ENCODE measurements at places on chromosomes 5 and 9.
A peak's percentile ranks its signal among the peaks of the same experiment; 100 is the strongest.

DNA sequence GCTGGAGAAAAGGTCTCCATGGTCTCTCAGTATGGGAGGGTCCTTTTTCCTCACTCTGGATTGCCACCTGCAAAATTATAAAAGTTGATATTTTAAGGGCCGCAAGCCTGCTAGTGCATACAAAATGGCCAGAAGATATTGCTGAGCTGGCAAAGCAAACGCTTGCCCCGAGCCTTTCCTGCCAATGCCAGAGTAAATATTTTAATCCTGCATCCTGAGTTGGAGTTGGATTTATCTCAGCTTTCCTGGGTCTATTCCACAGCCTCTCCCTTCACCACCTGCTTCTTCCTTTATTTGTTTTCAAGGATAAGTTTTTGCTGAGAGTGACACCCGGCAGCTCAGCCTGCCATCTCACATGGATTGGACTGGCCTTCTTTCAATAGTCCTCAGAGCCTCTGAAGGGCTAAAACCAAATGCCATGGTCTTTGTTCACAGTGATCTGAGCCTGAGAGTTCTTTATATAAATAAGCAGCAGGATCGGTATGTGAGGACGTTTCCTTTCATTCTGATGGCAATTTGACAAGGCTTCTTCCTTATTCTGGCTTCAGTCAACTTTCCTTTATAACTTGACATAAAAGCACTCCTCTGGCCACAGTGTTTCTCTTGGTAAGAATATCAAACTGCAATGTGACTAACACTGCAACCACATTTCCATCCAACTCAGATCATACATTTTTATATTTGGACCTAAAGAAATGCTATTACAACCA, 170.1 kb downstream of the ADAMTS12 start:
- DNase-seq = no peak

- DNase-seq = no peak
Measured at GRCh38 chr5:133861161-133861737, 107.2 kb downstream of the C5orf15 start.

GRCh38 chr9:137402746-137403145, 20.2 kb downstream of the EXD3 start:
- no peak for DNase-seq

- no peak for DNase-seq
Measured at GRCh38 chr5:30605693-30606268, 587.7 kb upstream of the CDH6 start.

DNA sequence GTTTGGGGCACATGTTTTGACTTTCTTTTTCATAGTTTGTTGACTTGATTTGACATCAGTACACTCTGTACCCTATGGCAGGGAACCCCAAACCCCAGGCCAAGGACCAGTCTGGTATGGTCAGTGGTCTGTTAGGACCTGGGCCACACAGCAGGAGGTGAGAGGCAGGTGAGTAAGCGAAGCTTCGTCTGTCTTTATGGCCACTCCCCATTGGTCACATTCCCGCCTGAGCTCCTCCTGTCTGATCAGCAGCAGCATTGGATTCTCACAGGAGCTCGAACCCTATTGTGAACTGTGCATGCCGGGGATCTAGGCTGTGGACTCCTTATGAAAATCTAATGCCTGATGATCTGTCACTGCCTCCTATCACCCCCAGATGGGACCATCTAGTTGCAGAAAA, 88.0 kb downstream of the TENT4A start:
- no peak for DNase-seq

DNA sequence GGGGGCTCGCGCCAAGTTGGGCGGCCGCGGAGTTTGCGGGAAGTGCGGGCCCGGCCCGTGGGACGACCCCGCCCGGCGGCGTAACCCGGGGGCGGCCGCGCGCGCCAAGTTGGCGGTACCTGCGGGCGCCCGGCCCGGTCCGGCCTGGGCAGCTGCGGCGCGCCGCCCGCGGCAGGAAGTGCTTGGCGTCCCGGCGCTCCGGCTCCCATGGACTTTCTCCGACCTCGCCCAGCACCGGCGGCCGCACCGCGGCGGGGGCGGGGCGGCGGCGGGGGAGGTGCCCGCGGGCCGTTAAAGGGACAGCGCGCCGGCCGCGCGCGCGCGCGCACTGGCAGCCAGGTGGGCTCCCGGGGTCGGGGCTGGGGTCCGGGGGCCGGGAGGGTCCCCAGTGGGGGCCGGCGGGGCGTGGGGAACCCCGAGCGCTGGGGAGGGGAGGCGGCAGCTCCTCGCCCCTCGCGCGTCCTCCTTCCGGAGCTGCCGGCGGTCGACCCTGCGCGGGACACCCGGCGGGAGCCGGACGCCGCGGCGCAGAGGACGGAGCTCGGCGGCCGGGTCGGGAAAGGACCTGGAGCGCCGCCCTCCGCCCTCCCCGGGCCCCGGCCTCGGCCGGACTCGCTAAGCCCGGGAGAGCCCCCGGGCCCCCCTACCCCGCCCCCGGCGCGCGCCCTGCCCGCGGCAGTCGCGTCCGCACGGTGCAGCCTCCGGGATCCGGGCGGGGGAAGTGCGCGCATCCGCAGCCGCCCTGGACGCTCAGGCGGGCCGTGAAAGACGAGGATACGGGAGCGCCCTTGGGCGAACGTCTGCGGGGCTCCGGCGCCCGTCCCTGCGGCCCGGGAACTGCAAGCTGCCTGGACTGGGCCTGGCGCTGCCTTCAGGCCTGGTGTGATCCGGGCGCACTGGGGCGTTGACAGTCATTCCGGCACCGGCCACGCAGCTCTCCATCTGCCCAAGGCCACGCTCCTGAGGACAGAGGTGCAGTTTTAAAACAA, at the start of gene NACC2:
Gene NACC2 (minus strand): TSS at position 220 of the 989 bp plus-strand sequence. CDS start 44,768 bp downstream, outside the sequence.
- DNase-seq = peak; percentile 41

- no peak for DNase-seq
Measured at GRCh38 chr5:169181814-169182213, 119.1 kb downstream of the SLIT3 start.

DNA sequence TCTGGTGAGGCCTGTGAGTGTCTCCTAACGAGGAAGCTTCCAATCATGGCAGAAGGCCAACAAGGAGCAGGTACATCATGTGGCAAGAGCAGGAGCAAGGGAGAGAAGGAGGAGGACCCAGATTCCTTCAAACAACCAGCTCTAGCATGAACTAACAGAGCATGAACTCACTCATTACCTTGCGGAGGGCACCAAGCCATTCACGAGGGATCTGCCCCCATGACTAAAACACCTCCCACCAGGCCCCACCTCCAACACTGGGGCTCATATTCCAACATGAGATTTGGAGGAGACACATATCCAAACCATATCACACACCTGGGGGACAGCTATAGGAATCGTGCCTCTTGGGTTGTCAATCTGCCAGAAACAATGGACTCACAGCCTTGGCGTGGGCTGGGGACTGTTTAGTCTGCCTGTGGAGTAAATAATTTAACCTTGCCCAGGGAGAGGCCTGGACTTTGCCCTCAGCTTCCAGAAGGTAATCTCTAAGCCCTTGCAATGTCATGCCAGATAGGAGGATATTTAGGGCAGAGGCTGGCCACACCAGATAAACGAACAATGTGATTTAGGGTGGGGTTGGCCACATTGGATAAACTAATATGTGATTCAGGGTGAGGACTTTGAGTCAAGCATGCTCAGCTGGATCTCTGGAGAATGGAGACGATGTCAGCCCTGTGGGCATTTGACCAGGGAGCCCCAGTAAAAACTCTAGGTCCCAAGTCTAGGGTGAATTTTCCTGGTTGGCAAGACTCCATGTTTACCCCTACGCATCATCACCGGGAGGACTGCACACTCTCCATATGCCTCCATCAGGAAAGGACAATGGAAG, 13.6 kb upstream of the VDAC1 start:
- DNase-seq = no peak

DNA sequence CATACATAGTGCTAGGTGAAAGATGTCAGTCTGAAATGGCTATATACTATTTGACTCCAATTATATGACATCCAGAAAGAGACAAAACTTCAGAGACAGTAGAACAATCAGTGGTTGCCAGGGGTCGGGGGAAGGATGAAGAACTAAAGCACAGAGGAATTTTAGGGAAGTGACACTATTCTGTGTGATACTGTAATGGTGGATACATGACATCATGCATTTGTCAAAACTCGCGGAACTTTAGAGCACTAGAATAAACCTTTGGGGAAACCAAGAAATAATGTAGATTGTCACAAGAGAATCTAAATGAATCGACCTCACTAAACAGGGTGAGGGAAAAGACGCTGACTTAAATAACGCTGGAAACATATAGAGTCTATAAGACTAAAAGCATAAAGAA, 107.0 kb upstream of the RETREG1 start:
- no peak for DNase-seq

- DNase-seq = no peak
Measured at GRCh38 chr9:132651259-132651658, 18.5 kb downstream of the DDX31 start.

GRCh38 chr9:32918628-32919027, 82.8 kb downstream of the APTX start:
- DNase-seq = no peak

- DNase-seq = no peak
Measured at GRCh38 chr5:127216898-127217675, 73.5 kb upstream of the MEGF10 start.

GRCh38 chr9:128408963-128409431, 11.7 kb upstream of the CERCAM start:
- DNase-seq = no peak

DNA sequence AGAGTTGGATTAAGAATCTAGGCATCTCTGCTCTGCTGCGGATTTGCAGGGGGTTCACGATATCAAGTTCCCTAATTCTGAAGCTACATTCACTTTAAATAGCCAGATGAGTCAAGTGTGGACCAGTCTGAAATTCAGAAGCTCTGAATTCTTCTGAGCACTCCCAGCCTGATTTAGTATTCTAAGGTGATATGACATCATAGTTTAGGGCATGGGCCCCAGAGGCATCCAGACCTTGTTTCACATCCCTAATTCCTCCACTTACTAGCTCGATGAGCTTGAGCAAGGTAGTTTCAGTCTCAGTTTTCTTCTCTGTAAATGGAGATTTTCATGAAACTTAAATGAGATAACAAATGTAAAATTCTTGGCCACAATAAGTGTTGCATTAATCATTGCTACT, 65.2 kb downstream of the TMEM167A start:
- no peak for DNase-seq

- no peak for DNase-seq
Measured at GRCh38 chr5:92822183-92822582, 758.8 kb downstream of the NR2F1-AS1 start.

GRCh38 chr5:77305222-77305846, 94.9 kb downstream of the PDE8B start:
- no peak for DNase-seq

- no peak for DNase-seq
Measured at GRCh38 chr5:180114304-180115003, 42.9 kb upstream of the RNF130 start.

- no peak for DNase-seq
Measured at GRCh38 chr9:112772551-112772950, 22.0 kb downstream of the SNX30 start.

DNA sequence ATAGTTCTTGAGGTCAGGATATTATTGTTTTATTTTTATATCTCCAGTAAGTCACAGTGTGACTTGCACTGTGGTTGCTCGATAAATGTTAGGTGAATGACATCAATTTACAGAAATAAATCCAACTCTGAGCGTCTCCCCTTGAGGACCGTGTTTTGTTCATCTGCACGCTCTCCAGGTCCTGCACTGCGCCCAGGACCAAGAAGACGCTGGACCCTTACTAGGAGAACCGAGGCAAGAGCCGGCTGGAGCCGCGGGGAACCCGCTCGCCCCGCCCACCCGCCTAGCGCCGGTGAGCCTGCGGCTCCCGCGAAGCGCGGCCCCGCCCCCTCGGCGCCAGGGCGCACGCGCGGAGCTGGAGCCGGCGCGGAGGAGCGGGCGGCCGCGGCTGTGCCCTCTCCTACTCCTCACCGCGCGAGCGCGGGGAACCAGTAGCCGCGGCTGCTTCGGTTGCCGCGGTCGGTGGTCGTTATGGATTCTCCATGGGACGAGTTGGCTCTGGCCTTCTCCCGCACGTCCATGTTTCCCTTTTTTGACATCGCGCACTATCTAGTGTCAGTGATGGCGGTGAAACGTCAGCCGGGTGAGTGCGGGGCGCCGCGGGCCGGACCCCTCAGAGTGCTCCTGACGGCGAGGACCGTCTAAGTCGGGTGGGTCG, at the start of gene TMEM38B:
Gene TMEM38B (plus strand): TSS at position 352 of the 658 bp plus-strand sequence. CDS start 120 bp downstream, at position 472.
- DNase-seq = peak; percentile 82

DNA sequence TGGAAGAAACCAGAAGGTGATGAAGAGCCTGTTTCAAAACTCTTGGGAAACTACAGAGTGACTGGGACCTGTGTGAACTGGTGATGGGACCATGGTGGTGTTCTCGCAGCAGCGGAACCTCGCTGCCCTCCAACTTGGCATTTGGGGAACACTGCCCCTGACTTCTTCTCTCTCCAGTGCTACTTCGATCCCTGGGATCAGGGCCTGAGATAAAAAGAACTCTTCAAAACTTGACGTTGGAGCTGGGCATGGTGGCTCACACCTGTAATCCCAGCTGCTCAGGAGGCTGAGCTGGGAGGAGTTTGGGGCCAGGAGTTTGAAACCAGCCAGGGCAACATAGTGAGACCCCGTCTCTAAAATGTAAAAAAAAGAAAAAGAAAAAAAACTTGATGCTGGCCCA, 18.1 kb downstream of the PITX1 start:
- no peak for DNase-seq

DNA sequence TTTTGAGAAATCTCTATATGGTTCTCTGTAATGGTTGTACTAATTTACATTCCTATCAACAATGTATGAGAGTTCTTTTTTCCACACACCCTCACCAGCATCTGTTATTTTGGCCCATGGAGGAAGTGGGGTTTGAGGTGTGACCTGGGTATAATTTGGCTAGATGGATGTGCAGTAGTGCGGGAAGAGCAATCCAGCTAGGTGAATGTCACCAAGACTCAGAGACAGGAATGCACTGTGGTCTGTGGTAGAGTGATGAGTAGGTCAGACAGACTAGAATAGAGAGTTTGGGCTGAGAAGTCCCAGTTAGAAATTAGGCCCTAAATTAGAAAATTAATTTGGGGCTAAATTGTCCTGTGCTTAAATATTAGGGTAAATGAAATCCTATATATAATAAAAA, 32.8 kb upstream of the PIP5K1B start:
- DNase-seq = no peak

- DNase-seq = no peak
Measured at GRCh38 chr5:171435908-171436307, 16.5 kb downstream of the FGF18 start.

GRCh38 chr5:31939151-31939550, 235.0 kb downstream of the GOLPH3 start:
- DNase-seq = no peak

DNA sequence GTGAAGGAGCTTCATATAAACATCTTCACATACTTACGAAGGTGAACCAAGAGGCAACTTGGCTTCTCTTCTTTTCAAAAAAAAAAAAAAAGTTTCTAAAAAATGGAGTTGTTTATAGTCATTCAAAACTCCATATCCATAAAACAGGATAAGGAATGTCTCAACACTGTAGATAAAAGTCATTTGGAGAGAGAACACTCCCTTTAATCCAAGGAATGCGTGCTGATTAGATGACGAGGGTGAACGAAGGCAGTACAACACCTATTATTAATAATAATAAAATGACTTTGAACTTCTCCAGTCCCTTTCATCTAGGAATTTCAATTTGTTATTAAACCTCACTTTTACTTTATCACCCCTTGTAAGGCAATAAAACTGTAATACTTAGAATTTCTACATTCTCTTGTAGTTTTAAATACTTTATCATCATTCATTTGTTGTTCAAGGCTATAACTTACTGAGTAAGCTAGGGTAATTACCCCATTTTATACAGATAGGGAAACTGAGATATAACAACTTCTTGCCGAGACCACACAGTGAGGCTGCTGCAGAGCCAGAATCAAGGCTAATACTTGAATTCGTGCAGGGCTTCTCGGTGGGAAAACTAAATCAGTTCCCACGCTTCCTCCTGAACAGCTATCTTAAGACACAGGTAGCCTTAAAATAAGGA, 377.1 kb downstream of the EFNA5 start:
- no peak for DNase-seq

GRCh38 chr9:19989213-19989612, 200.4 kb upstream of the SLC24A2 start:
- no peak for DNase-seq
